Posterior cingulate gyrus (tissue), 11 donors: ENCODE measurements at places on chromosomes 6 and 20.

- no peak for DNase-seq
Observed at GRCh38 chr6:22530506-22530905, 38.9 kb upstream of the HDGFL1 start.

GRCh38 chr6:16712931-16713484, 48.3 kb downstream of the ATXN1 start:
- no peak for DNase-seq

GRCh38 chr6:38336922-38337321, 302.8 kb downstream of the BTBD9 start:
- no peak for DNase-seq

DNA sequence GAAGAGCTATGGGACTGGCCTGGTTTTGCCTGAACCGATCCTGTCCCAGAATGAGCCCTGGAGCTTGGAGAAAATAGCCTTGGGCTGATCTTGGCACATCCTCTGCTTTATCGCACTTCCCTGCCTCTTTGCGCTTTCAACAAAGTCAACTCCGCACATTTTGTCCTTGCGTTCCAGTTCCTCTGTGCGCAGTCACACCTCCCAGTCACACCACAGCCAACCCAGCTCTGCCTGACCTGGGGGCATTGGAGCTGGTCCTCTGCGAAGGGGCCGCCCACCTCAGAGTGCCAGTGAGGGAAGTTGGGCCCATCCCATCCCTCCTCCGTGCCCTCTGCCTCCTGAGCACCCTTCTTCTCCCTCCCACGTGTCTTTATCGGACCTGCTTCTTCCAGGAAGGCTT, 16.9 kb upstream of the UQCC2 start:
- no peak for DNase-seq

- no peak for DNase-seq
Observed at GRCh38 chr20:51624157-51624731, 81.7 kb upstream of the NFATC2 start.

DNA sequence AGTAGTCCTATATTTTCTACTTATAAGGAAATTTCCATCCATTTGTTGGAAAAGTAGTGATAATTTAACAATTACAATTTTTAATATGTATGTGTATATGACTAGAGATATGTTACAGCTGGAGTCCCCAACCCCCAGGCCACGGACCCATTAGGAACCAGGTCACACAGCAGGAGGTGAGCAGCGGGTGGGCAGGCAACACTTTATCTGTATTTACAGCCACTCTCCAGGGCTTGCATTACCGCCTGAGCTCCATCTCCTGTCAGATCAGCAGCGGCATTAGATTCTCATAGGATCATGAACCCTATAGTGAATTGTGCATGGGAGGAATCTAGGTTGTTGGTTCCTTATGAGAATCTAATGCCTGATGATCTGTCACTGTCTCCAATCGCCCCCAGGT, 46.8 kb downstream of the TRDN start:
- DNase-seq: no peak

DNA sequence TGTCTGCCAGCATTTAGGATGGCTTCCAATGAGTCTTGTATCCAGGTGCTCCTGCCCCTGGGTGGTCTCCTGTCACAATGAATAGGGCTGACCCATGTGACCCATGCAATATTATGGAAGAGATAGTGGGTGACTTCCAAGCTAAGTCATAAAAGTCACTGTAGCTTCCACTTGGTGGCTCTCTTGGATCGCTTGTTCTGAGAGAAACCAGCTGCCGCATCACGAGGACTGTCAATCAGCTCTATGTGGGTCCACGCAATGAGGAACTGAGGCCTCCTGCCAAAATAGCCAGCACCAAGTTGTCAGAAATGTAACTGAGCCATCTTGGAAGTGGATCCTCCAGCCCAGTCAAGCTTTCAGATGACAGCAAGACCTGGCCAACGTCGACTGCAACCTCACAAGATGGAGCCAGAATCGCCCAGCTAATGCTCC, 14.9 kb upstream of the MATN4 start:
- DNase-seq: no peak

GRCh38 chr20:38133680-38134426, 31.2 kb downstream of the TGM2 start:
- no peak for DNase-seq

DNA sequence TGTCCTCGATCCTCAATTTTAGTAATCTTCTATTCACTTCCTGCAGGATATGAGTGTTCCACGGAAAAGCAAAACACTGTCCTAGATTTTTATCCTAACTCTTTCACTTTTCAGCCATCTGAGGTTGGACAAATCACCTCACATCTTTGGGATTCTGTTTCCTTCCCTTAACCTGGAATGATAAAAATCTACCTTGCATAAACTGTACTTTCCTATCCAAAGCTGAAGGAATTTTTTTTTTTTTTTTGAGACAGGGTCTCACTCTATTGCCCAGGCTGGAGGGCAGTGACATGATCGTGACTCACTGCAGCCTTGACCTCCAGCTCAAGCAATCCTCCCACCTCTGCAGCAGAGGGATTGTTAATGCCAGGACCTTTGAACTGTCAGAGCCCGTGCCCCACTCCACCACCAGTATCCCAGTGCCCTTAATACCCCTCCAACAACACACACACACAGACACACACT, 20.5 kb downstream of the CAPN11 start:
- no peak for DNase-seq

DNA sequence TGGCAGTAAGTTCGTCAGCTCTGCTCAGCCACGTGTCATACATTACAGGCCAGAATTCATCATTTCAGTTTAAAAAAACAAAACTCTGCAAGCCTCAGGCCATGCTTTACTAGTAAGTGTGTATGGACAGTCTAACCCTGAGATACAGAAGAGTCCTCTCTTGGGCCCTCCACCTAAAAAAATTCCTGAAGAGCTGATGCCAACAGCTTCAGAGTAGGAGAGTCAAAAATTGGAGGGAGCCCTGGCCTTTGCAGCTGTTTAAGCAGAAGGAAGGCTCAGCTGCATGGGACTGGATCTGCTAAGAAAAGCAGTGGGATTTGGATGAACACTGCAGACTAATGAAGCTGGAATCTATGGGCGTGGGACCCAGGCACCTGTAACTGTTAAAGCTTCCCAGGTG, 47.2 kb upstream of the FAM8A1 start:
- no peak for DNase-seq

- DNase-seq: no peak
Observed at GRCh38 chr6:145508107-145508506, 227.2 kb downstream of the EPM2A start.

DNA sequence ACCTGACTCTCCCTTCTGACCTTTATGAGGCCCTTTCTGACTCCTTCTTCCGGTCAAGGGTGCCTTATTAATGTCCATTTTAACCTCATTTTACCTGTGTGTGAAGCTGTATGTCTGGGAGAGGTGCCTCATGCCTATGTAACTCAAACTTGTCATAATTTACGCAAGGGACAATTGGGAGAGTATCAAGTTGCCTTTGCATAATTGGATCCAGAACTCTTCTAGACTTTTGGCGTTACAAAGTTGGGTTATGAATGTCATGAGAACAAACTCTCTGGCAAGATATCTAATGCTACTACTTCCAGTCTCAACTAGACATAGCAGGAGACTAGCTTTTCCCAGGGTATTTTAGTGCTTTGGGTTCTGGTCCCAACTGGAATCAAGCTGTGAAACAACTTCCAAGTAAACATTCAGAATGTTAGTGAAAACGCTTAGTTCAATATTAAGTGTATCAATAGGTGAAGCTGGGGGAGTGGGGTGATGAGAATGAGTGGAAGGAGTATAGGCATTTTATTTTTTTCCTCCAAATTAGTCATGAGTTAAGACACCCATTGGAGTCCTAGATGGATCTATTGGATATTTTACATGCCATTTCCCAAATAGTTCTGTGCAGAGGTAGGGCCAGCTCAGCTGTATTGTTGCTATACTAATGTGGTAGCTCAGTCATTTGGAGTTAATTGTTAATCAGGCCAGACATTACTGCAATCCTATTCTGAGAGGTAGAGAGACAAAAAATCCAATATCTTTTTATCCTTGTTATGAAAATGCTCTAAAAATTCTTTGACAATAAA, 159.9 kb downstream of the TFAP2B start:
- no peak for DNase-seq

- DNase-seq: no peak
Observed at GRCh38 chr6:54107470-54108090, 3.7 kb upstream of the MLIP start.

DNA sequence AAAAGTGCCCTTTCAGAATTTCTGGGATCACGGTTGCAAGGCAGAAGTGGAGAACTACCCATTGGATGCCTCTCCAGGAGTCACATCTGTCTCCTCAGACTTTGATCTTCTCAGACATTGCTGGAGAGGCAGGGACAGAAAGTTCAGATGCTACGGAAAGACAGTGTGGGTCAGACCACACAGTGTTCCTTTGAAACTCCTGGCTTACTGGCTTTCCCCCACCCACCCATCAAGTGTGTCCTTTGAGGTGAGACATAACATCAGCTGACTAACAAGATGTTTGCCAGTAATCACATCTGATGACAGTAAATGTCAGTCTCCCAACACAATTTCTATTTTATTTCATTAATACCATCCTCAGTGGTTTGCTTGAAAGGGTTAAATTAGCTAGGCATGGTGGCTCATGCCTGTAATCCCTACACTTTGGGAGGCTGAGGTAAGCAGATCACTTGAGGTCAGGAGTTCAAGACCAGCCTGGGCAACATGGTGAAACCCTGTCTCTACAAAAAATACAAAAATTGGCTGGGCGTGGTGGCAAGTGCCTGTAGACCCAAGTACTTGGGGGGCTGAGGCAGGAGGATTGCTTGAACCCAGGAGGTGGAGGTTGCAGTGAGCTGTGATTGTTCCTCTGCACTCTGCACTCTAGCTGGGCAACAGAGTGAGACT, 67.2 kb upstream of the SNX9 start:
- DNase-seq: no peak

GRCh38 chr6:38155621-38156204, 336.2 kb downstream of the ZFAND3 start:
- DNase-seq: no peak

DNA sequence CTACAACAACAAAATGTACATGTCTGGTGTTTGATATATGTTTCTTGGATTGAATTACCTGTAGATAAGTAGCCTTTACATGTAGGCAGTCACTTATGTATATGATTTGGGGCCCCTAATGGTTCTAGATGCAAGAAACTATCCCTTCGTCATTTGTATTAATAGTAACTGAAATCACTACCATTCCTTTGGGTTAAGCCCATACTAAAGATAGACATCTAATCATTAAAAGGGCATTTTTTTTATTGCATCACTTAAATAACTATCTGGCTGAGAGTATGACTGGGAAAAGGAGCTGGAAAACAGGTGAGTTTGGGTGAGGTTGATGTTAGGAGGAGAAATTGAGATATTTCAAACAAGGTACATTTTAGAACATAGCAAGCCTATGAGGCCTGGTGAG, 213.5 kb upstream of the PLN start:
- no peak for DNase-seq

GRCh38 chr6:26351544-26351953, 13.4 kb upstream of the BTN3A2 start:
- DNase-seq: no peak

DNA sequence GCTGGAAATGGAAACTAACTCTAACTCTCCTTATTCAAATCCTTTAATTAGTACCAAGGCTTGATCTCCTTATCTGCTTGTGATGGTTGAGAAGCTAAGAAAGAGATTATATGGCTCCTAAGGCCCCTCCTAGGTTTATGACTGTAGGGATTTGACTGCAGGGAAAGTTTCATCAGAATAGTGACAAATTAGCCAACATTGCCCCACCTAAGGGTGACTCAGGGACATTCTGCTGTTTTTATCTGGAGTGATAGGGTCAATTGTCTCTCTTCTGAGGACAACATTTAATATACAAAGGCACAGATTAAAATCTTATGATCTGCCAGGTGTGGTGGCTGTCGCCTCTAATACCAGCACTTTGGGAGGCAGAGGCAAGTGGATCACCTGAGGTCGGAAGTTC, 138.1 kb upstream of the MARCKS start:
- no peak for DNase-seq

DNA sequence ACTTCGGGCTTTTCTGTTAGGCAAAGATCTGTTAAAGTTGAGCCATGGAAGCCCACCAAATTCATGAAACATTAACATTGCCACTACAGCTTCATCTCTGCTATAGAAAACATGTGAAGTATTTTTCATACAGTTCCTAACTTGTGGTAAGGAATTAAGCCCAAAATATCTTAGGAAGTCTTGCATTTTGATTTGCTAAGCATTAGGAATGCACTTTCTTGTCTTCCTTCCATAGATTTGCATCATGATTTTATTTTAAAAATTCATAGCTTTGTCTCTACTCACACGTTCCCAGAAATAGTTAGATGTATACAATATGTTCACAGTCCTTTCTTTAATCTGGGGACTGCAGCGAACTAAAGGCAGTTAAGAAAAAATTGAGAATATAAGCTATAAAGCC, 325.6 kb downstream of the CENPW start:
- DNase-seq: no peak

DNA sequence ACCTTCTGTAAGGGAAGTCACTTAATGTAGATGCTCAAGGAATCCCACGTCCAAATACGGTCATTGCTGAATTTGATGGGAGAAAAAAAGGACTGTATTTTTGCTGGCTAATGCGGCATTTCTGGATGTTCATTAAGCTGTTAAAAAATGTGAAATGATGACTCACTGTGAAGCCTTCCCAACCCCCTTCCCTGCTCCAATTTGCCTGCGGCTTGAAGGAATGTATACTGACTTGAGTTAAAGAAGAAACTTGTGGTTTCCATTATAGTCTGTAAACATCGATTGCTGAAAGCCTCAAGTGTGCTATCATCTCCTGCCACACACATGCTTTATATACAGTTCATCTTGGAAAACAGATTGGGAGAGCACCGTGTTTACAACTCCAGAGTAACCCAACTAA, 249.1 kb upstream of the JAG1 start:
- no peak for DNase-seq

- DNase-seq: no peak
Observed at GRCh38 chr20:63296531-63297299, 3.7 kb downstream of the COL20A1 start.

DNA sequence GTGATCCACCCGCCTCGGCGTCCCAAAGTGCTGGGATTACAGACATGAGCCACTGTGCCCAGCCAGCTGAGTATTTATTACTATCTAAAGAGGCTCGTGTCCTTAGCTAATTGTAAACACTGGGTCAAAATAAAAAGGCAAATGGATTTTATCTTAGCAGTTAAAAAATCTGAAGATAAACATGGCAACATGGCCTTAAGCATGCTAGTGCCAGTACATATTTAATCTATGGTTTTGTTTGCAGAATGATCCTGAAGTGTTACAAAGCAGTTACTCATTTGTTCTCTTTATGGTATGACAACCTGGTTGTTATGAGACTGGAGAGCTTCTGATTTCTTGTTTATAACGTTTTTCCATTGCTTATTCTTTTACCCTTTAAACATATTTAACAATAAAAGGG, 3.9 kb upstream of the KIAA0408 start:
- no peak for DNase-seq

DNA sequence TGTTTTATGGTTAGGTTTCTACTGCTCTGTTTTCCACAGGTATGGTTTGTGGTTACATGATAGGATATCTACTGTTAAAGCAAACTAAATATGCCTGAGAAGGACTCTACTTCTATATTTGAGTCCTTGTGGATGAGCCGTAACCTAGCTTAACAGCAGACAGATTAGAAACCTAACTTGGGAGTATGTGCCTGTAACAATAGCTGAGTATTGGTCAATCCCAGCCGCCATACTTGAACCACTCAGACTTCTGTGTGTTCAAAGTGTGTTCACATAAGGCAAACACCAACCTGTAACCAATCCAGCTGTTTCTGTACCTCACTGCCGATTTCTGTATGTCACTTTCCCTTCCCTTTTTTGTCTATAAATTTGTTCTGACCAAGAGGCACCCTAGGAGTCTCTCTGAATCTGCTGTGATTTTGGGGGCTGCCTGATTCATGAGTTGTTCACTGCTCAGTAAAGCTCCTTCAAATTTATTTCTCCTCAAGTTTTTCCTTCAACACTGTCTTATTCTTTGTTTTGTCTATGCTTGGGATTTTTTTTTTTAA, 37.1 kb downstream of the PHF3 start:
- DNase-seq: no peak
